ENCODE measurements at places on chromosomes 6 and 20.

DNA sequence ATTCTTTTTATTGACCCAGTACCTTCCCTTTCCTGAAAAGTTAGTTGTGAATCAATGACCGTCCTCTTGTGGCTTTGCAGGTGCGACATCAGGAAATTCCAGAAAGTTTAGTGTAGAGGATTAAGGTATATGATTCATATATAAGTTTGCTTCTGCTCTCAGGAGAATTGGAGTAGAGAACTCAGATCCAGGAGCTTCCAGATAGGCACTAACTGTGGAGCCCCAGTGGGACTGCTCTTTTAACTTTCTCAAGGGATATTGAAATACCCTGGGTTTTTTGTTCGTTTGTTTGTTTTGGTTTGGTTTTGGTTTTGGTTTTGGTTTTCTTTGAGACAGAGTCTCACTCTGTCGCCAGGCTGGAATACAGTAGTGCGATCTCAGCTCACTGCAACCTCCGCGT is 9.5 kb downstream of the TAAR2 start:
- DNase-seq, result no peak

DNA sequence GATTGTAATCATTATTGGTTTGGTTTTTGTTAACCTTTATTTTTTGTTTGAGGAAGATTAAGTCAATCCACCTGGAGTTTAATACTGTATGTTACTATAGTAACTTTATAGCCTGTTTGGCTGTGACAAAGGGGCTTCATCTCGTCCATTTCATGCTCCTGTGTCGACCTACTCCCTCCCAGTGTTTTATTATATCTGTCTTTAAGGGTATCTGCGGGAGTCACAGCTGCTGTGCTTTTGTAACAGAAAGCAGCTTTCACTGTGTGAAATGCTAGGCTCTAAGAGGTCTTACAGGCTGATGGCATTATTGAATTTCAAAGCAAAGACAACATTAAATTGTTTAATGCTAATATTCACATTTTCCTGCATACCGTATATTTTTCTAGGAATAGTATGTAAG is 698.0 kb upstream of the POU3F2 start:
- no peak for DNase-seq

GRCh38 chr6:19210849-19211590 is 626.1 kb upstream of the ID4 start:
- no peak for DNase-seq

DNA sequence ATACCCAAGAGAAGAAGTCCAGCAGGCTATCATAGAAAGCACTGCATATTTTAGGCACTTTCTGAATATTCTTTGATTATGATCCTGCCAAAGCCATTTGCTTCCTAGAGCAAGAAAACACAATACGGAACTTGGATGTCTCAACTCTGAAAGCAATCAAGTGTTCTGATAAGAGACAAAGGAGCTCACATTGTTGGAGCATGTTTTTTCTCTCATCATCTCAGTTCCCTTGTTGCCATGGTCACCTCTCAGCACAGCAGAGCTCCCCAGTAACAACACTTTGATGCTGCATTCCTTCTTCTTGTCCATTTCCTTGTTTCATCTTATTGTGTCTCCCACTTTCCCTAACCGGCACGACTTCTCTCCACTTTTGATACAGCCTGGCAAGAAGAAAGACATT is 168.7 kb upstream of the FUT9 start:
- no peak for DNase-seq

DNA sequence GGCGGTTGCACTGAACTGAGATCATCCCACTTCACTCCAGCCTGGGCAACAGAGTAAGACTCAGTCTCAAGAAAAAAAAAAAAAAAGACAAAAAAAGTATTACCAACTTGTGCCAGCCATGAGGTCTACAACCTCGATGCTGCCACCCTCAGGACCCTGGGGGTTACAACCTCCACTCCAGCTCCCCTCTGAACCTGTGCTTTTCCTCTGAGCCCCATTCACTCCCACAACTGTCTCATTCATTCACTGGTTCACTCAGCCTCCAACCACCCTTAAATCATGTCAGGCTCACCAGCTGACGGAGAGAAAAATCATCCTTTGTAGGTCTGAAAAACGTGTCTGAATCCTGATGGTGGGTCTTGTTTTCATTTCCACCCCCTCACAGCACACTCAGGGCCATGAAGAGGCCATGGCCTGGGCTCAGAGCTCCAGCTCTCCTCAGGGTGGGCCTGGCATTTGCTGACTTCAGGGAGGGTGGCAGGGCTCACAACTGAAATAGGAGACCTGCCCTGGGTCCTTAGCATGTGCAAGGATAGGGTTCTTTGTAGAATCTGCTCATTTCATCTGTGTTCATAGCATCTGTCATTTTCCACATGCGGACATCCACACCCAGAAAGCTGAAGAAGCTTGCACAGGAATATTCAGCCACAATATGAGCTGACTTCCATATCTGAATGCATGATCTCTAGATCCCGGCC is 1.9 kb upstream of the ULBP1 start:
- DNase-seq, result no peak

Data from stimulated activated CD8-positive, alpha-beta memory T cell treated with anti-CD3 and anti-CD28 coated beads, Interleukin-4, amount 100 ng/mL, for 1 hour (primary cell).